SK-N-SH (cell line): ENCODE measurements at places on chromosomes 12 and 14.

- no peak for DNase-seq
These were observed 108.4 kb downstream of the GPR135 start for GRCh38 chr14:59356767-59357166.

- no peak for DNase-seq
These were observed 54.0 kb upstream of the ELK3 start for GRCh38 chr12:96140174-96140573.

DNA sequence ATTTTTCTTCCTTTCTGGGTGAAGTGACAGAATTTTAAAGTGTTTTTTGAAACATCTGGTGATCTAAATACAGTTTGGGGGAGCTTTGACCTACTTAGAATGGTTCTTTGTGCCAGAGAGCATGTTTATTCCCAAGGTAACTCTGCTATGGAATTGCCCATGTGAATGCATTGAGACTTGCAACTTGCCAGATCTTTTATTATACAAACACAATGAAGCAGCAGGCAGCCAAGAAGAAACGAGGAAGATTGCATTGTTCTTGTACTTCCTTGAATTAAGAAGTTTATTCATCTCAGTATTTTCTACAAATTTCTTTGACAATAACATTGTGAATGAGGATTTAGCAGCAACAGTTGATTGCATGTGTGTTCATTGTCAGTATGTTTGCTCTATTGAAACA is 55.5 kb downstream of the FGD4 start:
- no peak for DNase-seq

DNA sequence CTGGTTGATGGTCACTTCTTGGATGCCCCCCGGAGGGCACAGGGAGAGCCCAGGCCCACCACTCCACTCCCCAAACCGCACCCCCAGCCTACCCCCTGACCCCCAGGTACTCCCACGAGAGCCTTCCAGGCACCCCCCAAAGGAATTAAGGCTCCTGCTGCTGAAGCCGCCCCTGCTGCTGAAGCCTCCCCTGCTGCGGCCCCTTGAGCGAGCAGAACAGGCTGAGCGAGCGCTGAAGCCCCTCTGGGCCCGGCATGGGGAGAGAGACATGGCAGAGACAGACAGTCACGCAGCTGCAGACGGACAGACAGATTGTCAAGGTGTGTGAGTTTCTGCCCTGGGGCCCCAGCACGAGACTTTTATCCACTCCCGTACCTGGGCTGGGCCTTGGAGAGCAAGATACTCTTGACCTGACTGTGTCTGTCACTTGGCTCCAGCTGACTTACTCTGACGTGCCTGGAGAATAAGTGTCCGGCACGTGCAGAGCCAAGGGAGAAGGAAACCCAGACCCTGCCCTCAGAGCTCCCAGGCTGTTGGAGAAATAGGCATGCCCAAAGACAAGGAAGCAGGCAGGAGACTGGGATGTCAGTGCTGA is at the start of gene KRT78:
TSS of gene KRT78 (minus strand) at position 334 of the 595 bp plus-strand sequence. CDS start at position 270, 64 bp downstream.
- DNase-seq, result no peak

DNA sequence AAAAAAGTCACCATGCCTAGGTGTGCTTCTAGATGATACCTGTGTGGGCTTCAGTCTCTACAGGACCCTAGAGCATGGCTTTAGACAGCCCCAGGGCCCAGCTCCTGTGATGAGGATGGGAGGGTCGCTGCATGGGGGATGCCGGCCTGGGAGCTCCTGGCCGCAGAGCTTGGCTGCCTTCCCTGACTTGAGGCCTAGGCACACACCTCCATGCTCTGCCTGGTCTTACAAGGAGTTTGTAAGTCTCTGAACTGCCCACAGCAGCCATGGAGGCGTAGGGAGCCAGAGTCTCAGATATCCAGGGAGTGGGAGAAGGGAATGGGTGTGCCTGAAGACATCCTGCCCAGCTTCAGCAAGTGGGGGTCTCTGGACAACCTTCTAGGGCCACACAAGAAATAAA is 149.5 kb upstream of the MYL2 start:
- no peak for DNase-seq

DNA sequence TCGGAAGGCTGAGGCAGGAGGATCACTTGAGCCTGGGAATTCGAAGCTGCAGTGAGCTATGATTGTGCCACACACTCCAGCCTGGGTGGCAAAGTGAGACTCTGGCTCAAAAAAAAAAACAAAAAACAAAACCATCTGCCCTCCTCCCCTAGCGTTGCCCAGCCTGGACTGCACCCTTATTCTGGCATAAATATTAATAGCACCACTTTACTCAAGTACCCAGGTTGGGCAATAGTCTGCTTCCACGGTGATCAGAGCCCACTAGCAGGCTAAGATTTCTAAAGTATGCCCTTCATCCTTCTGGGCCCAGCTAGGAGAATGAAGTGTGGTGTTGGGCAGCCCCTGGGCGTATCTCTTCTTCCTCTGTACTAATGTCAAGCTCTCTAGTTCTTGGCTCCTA is 33.3 kb downstream of the KCTD10 start:
- no peak for DNase-seq

DNA sequence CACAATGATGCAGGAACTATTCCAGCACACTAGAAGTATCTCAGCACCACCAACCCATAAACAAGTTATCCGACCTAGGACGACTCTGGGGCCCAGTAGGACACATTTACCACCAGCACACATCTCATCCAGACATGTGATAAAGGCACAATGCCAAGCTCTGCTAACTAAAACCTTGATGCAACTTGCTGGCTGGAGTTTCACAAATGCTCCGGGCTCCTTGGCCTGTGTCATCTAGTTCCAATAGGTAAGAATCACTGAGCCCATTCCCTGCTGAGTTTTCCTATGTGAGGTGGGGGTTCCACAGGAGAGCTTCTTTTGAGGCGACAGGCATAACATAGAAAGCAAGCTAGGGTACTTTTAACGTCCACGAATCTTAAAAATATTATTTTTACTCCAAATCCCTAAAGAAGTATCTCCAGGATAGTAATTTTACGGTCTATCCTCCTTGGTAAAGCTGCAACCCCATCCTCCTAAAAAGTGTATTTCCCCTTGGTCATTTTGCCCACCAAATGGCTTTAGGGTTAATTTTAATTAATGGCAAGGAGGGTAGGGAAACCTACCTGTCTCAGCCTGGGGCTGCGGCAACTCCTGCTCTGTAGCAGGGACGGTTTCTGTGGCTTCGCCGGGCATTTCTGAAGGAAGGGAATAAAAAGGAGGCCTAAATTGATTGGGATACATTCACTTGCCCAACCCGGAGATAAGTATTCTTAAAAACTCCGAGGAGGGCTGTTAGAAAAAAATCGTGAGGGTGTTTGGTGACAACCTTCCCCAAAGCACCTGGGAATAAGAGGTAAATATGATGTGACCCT is 1.0 kb downstream of the NACA start:
- DNase-seq, result no peak

- DNase-seq, result no peak
These were observed 168.0 kb upstream of the TBX3 start for GRCh38 chr12:114851981-114852380.

DNA sequence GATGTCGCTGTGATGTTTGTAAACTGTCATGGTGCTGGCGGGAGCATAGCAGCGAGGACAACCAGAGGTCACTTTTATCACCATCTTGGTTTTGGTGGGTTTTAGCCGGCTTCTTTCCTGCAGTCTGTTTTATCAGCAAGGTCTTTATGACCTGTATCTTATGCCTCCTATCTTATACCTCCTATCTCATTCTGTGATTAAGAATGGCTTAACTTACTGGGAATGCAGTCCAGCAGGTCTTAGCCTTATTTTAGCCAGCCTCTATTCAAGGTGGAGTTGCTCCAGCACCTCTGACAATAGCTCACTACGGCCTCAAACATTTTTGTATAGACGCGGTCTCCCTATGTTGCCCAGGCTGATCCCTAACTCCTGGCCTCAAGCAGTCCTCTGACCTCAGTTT is 53.7 kb downstream of the B4GALNT3 start:
- no peak for DNase-seq

- DNase-seq, result peak; percentile 2
These were observed 377.5 kb downstream of the ALG10 start for GRCh38 chr12:34399631-34400410.

GRCh38 chr14:45940318-45940717 is 687.3 kb upstream of the MIS18BP1 start:
- no peak for DNase-seq

DNA sequence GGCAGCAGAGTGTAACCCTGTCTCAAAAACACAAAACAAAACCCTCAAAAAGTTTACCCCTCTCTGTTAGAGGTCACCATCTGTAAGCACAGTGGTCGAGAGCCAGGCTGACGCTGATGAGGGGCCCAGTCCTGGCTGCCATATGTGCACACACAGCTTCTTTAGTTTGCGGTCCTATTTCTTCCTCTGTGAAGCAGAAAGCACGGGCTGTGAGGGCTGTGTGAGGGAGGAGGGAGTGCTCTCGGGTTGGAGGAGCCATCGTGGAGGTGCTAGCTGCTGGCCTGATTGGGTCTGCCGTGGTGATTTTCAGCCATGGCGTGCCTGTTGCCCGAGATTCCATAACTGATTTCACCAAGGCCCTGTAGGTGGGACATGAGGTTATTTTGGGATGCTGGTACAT is 3.5 kb downstream of the ULK1 start:
- DNase-seq, result no peak

GRCh38 chr12:127538316-127538715 is 728.7 kb upstream of the TMEM132C start:
- DNase-seq, result no peak

DNA sequence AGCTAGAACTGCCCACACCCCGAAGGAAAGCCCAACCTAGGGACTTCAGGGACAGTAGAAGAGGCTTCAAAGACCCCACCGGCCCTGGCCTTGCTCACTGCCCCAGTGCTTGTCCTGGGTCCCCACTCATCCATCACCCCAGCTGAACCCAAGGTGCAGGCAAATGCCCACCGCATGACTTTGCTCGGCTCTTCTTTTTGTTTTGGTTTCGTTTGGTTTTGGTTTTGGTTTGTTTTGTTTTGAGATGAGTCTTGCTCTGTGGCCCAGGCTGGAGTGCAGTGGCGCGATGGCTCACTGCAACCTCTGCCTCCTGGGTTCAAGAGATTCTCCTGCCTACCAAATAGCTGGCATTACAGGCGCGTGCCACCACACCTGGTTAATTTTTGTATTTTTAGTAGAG is 9.0 kb downstream of the CCDC85C start:
- DNase-seq, result no peak

- DNase-seq, result no peak
These were observed 260.0 kb upstream of the PLEKHG7 start for GRCh38 chr12:92442782-92443181.

- no peak for DNase-seq
These were observed 54.5 kb downstream of the KANSL2 start for GRCh38 chr12:48627556-48627955.

DNA sequence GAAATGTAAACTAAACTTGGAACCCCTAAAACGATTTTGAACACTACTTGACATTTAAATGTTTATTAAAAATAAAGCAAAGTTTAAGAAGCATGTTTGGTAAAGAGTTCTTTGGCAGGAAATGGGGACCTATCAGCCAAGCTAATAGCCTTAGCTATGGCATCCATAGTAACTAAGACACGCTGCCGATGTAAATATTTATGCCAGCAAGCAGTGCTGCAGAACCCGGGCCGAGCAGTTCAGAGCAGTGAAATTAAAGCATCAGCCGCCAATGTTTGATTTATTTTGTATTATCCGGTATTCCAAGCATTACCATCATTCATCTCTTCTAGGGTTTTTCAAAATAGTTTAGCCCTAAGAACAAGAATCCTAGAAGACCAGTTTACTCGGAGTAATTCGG is 61.6 kb downstream of the PPP2R5C start:
- no peak for DNase-seq

DNA sequence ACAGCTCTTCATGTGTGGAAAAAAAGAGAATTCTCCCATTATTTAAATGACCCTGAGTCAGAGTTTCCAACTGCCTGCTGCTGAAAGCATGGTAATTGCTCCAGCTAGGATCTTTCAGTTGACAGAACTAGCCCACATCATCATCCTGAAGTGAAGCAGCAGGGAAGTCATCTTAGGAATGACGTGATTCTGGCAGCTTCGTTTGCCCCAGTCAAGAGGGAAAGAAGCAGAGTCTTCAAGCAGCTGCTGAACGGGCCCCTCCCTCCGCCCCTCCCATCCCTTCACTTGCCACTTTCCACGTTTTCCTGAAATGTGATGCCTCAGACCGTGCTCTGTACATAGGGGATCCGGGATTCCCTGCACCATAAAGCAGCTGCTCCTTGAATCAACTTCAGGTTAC is 455.0 kb upstream of the TMEM132C start:
- DNase-seq, result no peak

DNA sequence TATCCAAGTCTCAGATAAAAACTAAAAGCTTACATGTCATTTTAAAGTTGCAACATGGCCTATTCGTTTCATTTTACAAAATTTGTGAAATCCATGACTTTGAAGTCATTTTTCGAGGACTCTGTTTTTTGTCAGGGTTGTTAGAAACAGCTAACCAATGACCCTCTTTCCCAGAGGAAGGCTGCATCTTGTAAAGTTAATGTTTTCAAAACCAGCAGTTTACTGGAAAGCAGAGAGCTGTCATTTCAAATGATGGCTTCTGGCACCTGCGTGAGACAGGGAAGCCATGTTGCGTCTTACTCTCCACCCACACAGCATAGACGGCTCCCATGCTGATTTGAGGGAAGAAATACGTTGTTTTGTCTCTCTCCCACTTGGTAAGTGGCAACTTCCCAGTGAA is 50.1 kb upstream of the RTRAF start:
- DNase-seq, result no peak

GRCh38 chr12:3759878-3760277 is 7.0 kb upstream of the CRACR2A start:
- no peak for DNase-seq

GRCh38 chr12:13591488-13591887 is 389.9 kb downstream of the GRIN2B start:
- no peak for DNase-seq

GRCh38 chr14:104723651-104724406 is at the start of gene ADSS1:
TSS of gene ADSS1 (plus strand) at chr14:104724229. CDS start at chr14:104724271, 42 bp downstream.
- peak; percentile 98 for DNase-seq

- DNase-seq, result no peak
These were observed 133.7 kb upstream of the RASSF8 start for GRCh38 chr12:25824734-25825133.

- DNase-seq, result peak; percentile 80
These were observed 166.1 kb downstream of the ADCK1 start for GRCh38 chr14:77965919-77966435.

- DNase-seq, result peak; percentile 50
These were observed 212.8 kb downstream of the CACNA1C start for GRCh38 chr12:2265461-2266167.

DNA sequence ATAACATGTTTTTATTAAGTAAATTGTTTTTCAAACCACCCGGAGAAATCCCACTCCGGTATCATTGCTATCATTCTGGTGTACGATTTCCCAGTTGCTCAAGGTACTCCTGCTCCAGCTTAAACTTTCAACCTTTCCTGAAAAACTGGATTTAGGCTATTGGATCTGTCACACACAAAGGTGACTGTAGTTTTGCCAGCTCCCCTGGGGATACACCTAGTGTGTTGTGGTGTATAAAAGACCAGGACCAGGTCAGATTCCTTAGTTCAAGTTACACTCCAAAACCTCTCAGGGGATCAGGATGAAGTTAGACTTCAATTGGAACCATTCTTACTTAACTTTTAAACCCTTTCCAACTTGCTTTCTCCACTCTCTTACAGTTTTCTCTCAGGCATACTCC is 303.9 kb downstream of the NOVA1 start:
- DNase-seq, result no peak
